ENCODE measurements at places on chromosomes 7 and 10.

GRCh38 chr10:11698691-11699549, 43.3 kb upstream of the ECHDC3 start:
- no peak for DNase-seq

GRCh38 chr7:43650457-43651052, 67.6 kb downstream of the STK17A start:
- DNase-seq = peak; percentile 68

- DNase-seq = no peak
Observed at GRCh38 chr7:95693551-95694333, 78.6 kb upstream of the DYNC1I1 start.

GRCh38 chr7:27117887-27118491, 12.6 kb downstream of the HOXA4 start:
- peak; percentile 92 for DNase-seq

DNA sequence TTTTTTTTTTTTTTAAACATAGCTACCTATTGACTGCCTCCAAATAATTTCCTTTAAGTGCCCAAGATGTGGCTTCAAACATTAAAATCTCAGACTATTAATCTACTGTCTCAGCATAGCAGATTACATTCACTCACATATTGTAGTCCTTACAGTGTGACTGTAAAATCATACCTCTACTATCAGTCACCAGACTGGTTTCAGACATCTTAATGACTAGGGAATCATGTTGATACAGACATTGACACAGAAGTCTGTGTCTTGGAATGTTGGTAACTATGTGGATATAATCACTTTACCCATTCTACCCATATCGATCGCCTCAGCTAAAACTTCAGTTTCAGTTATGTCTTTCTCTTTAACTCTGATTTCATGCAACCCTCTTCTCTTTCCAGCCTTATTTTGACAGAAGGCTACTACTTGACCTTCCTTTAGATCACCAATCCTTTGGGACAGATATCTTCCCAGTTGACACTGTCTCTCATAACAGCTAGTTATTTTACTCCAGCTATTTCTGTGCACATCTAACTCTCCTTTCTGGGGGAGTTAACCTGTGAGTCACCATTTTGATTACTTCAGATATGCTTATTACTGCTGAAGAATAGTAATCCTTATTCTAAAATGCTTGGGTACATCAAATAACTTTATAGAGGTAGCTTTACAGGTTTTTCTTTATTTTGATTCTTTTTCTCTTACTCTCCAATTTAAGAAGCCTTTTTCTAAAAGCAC, 7.0 kb downstream of the TNKS2 start:
- no peak for DNase-seq

- DNase-seq = peak; percentile 52
Observed at GRCh38 chr7:85471740-85472139, 284.9 kb upstream of the SEMA3D start.

- no peak for DNase-seq
Observed at GRCh38 chr7:130865408-130866236, 131.6 kb upstream of the KLF14 start.

DNA sequence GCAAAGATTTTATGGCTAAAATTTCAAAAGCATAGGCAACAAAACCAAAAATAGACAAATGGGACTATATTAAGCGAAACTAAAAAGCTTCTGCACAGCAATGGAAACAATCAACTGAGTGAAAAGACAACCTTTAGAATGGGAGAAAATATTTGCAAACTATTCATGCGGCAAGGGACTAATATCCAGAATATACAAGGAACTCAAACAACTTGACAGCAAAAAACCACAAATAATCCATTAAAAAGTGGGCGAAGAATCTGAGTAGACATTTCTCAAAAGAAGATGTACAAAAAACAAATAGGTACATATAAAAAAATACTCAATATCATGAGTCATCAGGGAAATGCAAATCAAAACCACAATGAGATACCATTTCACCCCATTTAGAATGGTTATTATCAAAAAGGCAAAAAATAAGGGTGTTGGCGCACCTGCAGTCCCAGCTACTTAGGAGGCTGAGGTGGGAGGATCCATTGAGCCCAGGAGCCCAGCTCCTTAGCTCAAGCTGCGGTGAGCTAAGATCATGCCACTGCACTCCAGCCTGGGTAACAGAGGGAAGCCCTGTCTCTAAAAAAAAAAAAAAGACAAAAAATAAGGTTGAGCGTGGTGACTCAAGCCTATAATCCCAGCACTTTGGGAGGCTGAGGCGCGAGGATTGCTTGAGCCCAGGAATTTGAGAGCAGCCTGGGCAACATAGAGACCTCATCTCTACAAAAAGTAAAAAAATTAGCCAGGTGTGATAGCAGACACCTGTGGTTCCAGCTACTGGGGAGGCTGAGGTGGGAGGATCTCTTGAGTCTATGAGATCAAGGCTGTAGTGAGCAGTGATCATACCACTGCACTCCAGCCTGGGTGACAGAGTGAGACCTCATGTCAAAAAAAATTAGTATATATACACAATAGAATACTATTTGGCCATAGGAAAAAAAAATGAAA, 4.2 kb upstream of the CCM2 start:
- no peak for DNase-seq

GRCh38 chr7:18363751-18364380, 131.7 kb upstream of the HDAC9 start:
- DNase-seq = no peak

DNA sequence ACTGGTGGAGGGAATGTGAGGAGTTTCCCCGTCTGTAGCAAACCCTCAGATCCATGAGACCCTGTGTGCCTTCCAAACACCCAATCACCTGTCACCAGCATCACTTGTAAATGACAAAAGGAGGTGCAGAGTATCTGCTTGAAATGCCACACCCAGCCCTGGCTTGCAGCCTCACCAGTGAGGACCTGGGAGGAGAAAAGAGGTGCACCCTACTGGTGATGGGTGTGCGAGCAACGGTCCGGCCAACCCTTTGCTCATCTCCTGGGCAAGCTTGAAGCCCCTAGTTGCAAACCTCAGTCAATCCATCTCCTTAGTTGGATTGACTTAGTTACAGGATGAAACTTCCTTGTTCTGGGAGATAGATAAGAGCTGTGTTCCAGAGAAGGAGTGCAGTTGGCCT, 62.4 kb upstream of the WAPL start:
- no peak for DNase-seq

DNA sequence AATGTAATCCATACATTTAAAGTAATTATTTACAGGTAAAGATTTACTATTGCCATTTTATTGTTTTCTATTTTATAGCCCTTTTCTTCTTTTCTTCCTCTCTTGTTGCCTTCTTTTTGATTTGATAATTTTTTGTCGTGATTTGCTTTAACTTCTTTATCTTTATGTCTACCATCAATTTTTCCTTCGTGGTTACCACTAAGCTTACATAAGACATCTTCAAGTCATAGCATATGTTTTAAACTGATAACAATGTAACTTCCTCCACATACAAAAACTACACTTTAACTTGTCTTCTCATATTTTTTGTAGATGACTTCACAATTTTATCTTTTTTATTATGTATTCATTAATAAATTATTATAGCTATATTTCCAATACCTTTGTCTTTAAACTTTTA, 316.6 kb downstream of the PLXDC2 start:
- no peak for DNase-seq

DNA sequence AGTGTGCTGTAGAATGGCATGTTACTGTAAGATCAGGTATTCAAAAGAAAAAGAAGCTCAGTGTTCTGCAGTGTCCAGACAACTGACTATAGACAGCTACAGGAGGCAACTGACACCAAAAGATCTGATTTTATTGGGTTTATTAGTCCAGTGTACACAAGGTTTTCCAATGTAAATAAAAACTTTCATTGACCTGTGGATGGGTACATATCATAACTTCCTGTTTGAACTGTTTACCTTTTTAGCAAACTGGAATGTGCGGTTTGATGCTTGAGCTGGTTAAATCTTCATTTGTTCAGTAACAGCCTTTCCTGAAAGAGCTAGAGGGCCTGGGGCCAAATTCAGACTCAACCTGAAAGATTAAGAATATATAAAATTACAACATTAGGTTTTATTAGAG, 172.6 kb upstream of the SP8 start:
- DNase-seq = no peak

DNA sequence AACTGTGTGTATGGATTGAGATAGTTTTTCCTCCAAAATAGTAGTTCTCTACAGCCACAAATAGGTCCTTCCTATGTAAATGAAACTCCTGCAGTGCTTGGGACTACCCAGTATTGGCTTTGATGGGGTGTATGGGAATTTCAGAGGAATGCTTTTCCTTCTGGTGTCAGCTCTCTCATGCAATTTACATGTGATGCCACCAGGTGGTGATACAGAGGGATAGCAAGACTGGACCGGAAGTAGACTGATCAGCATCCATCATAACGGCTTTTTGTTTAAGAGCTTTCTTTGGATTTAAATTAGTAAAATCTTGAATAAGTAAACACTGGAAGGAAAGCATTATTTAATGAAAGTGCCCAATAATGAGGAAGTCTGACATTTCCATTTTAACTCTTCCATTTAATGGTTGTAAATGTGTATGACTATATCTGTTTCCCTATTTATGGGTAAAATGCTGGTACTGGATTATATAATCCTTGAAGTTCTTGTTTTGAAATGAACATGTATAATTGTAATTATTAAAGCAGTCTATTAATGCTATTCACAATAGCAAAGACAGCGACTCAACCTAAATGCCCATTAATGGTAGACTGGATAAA, 22.7 kb downstream of the DYNC1I1 start:
- DNase-seq = no peak
